Activated CD4-positive, alpha-beta T cell treated with anti-CD3 and anti-CD28 coated beads, Interleukin-10, Interleukin-2, amounts not matched to agents 100 ng/mL and 50 ng/mL, durations not matched to agents 16 hours and 8 hours (primary cell): ENCODE measurements at places on chromosomes 7 and 10.
A peak's percentile ranks its signal among the peaks of the same experiment; 100 is the strongest.

DNA sequence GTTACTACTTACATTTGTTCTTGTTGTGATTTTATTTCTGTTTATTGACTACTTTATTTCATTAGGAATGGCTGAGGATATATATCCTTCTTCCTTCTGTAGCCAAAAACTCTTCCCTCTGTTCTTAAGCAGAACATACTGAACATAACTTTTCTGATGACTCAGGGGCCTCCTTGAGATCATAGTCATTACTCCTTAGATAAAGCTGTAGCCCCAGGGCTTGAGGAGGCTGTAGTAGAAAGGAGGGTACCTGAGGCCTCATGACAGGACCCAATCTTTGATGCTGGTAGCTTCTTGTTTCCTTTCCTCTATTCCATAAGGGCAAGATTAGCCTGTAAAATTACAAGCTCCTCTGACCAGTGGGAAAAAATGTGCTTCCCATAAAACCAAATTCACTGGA, 41.2 kb upstream of the FGFR2 start:
- no peak for DNase-seq

- DNase-seq: peak; percentile 53
Observed at GRCh38 chr7:95772298-95772770, at the start of gene DYNC1I1. DYNC1I1 (plus strand) TSS chr7:95772554; CDS start chr7:95804730, 32,176 bp downstream.

- DNase-seq: no peak
Observed at GRCh38 chr7:40584667-40585433, 450.0 kb downstream of the SUGCT start.

- peak; percentile 42 for DNase-seq
Observed at GRCh38 chr7:108613147-108613948, 43.7 kb downstream of the DNAJB9 start.

GRCh38 chr10:27256299-27257189, 15.9 kb upstream of the ACBD5 start:
- no peak for DNase-seq

DNA sequence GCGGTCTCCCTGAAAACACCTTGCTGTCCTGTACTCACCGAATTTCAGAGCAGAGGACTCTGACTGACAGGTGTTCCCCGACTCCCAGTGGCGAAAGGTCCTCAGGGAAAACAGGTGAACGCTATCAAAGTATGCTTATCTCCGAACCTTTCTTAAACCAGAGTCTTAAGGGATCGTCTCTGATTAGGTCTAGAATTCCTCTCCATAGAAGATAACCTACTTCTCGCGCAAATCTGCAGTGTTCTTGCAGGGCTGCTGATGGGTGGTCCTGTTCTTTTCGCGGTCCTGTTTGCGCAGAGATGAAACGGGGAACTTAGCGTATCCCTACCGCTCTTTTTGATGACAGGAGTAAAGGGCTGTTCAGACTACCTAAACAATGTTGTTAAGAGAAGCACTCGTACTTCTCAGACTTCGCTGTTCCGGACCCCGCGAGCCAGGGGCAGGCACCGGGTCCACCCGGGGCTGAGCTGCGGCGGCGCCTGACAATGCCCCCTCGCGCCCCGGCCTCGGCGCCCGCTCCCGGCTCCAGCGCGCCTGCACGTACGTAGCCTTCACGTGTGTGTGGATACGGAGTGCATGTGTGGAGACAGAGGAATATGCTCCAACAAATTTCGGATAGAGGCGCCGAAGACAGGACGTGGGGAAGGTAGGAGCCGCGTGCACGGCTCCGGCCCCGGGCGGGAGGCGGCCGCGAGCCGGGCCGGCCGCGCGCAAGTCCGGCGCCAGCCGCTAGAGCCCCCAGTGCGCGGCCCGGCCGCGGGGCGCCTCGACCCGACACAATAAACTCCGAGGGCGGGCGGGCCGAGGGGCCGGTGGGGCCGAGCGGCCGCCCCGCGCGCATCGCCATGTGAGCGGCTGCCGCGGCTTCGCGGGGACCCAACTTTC, 766 bp upstream of the ZMYND11 start:
- DNase-seq: peak; percentile 30

- no peak for DNase-seq
Observed at GRCh38 chr7:140391634-140392033, 6.7 kb downstream of the SLC37A3 start.

DNA sequence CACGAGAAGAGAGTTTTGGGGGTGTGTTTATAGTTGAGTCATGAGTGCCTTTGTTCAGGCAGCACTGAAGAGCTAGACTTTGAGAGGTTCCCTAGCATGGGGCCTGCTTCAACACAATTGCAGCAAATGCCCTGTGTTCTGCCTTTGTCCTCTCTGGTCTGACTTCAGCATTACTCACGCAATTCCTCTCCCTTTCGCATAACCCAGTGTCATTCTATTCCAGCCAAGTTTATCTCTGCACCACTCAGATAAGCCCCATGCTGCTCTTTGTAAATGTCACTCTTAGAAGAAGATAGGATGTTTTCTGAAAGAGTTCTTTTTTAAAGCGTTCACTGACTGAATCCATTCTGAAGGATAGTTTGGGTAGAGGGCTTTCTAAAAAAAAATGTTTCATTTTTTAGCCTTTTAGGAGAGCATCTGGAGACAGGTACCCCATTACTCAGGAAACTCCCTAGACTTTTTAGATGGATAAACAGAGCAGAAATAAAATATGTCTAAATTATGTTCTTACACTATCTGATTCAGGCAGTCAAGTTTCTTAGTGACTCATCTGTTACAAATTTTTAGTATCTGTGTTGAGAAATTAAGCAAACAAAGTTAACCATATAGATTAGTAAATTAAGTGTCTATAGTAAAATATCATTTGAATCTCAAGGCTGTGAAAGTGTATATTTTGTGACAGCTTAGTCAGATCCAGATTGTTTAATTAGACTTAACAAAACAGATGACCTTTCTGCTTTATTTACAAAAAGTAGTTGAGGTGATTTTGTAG, 318.5 kb downstream of the GPR158 start:
- no peak for DNase-seq

DNA sequence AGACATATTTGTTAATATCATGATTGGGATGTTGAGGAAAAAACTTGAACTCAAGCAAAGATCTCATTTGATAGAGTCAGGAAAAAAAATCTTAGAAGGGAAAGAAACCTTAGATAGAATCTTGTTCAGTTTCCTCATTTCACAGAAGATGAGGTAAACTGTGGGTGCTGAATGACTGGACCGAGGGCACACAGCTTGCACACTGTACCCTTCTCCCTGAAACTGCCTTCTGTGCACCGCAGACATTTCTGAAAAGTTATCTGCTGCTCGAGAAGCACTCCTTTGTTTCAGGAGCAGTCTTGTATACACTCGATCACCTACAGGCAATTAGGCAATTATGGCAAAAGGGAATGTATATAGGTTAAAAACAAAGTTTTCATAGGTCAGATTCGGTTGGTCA, 167.4 kb downstream of the SKAP2 start:
- DNase-seq: peak; percentile 52

DNA sequence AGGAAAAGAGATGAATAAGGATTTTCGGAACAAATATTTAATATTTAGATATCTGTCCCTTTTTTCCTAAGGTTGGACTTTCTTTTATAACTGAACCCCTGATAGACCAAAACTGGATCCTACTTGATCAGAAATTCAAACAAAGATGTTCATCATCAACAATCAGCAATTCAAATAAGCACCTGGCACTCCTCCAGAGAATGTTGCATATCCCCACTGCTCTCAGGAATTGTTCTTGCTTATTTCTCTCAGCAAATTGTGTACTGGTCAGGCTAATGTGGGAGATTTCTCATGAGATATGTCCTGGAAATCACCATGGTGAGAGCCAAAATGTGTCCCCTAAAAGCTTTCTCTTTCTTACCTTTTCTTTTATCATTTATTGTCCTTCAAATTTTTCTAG, 40.3 kb upstream of the LHFPL3 start:
- DNase-seq: no peak

DNA sequence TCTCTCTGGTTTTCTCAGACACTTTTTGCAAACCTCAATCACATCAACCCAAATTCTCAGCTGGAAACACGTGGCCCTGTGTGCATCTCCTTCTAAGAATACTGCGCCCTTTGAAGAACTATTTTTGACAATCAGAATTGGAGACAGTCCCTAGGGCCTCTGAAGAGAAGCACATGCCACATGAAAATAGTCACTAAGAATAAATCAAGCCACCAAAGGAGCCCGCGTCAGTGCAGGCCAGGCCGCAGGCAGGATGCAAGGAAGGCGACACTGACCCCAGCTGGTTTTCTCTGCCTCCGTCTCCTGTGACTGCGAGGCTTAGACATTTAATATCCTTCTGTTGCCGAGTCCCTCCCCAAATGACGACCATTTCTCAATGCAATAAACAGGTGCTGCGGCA, 88.0 kb upstream of the ADAM12 start:
- DNase-seq: no peak

DNA sequence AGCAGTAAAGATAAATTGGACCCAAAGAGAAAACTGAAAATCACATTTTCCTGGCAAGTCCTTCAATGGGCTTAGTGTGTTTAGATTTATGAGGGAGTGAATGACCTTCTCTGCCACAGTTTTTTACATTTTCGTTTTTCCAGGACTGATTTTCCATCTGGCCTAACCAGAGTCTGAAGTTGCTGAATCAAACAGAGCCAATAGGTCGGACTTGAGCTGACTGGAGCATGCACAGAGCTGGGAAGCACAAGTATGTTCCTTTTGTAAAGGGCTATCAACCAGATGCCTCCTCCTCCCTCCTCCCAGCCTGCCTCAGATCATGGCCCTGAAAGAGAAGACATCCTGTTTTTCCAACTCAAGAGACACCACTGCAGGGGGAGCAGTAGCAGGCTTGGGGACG, 126.0 kb upstream of the ANKRD1 start:
- no peak for DNase-seq
